Activated CD4-positive, alpha-beta T cell treated with anti-CD3 and anti-CD28 coated beads, Interleukin-2, amount 10 ng/mL, durations not matched to agents 7 days and 5 days (primary cell): ENCODE measurements at places on chromosomes 5 and 9. TPM values are rescaled to one million over a fixed set of nuclear protein-coding genes. Genes with fewer than 3 reads are reported as not detected.

Gene C5orf63
- total RNA-seq = 10.9 TPM

Gene ZNF883
- total RNA-seq = 0.35 TPM

Gene CDX1
- total RNA-seq = not detected

Gene INSYN2B
- total RNA-seq = not detected

Gene CDKN2B
- 0.87 TPM for total RNA-seq

Gene GFI1B
- not detected for total RNA-seq

Gene ZNF483
- 2.4 TPM for total RNA-seq

Gene ADGRD2
- not detected for total RNA-seq

Gene GPR21
- total RNA-seq = 1.3 TPM

Gene DND1
- 2.2 TPM for total RNA-seq

Gene PDE8B
- total RNA-seq = not detected

Gene HEMGN
- 2.9 TPM for total RNA-seq

Gene C5orf52
- total RNA-seq = not detected

Gene ALDH1A1
- total RNA-seq = not detected

Gene DNAI1
- not detected for total RNA-seq

Gene AP3B1
- total RNA-seq = 39.4 TPM

Gene RLN2
- total RNA-seq = 2.0 TPM

Gene POLK
- total RNA-seq = 27.1 TPM
